ENCODE measurements at places on chromosomes 6 and 20.

- H3K4me1 ChIP-seq: peaks cover 10% of the 10 kb centered on the region
- DNase-seq: no peak
- no peak overlapping the region for H3K4me3 ChIP-seq
- H3K36me3 ChIP-seq: no peaks in the 10 kb centered on the region
- no peak overlapping the region for H3K27ac ChIP-seq
Observed at GRCh38 chr20:62638679-62639406, 3.5 kb upstream of the SLCO4A1 start.

DNA sequence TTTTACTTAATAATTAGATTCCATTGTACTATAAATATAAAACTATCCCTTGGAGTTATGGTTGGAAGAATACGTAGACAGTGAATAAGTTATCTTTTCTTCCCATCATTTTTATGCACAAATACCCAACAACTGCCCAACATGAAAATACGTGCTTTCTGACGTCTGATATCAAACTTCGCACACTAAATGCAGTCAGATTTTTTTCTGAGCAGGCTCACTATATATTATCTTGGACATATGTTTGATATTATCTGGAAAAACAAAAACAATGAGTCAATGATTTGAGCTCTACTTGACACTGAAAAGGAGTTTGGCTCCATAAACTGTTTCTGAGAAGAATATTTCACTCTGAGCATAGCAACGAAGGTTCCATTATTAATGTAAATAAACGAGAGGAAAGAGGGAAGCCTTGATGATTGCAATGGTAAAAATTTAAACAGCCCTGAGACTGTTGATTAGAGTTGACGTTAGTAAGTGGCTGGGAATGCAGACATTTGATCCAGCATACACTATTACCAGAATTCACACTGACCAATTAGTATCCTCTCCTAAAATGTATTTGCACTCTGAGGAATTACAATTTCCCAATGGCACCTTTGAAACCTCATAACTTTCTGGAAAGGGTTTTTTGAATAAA is 1090.0 kb downstream of the EPHA7 start:
- no peaks in the 10 kb centered on the region for H3K36me3 ChIP-seq
- H3K27ac ChIP-seq: no peak overlapping the region
- no peak overlapping the region for H3K4me3 ChIP-seq
- DNase-seq: no peak
- H3K4me1 ChIP-seq: no peaks in the 10 kb centered on the region

DNA sequence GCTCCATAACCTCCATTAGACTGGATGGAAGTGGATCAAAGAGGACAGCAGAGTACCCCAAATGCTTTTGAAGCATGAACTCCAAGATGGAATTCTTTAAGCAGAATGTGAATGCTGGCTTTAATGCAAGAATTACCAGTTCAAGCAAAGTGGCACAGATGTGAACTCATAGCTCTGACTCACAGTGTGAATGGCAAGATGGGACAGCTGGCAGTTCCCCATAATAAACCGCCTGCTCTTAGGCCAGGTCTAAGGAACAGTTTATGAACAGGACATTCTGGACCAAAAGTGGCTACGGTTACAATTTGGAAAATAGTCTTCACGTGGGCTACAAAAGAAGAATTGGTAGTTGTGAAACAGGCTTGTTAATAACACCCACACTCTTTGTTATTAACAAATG is 76.5 kb downstream of the SPTLC3 start:
- H3K4me1 ChIP-seq: no peaks in the 10 kb centered on the region
- no peak for DNase-seq

DNA sequence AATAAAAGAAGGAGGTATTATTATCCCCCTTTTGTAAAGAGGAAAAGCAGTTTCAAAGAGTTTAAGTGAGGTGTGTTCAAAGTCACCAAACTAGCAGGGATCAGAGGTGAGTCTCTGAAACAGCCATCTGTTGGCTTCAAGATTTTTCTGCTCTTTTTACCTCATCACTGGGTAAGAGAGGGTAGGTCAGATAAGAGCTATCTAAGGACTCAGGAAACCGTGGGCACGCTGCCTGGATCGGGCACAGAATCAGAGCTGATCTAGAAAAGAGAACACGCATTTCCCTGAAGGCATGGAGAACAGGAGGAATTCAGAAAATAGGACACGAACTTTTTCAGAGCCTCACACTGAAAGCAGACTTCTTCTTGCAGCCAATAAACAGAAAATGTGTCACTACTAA is 65.8 kb upstream of the LY86 start:
- H3K4me1 ChIP-seq: peaks cover 10% of the 10 kb centered on the region
- no peak overlapping the region for H3K4me3 ChIP-seq
- H3K36me3 ChIP-seq: no peaks in the 10 kb centered on the region

DNA sequence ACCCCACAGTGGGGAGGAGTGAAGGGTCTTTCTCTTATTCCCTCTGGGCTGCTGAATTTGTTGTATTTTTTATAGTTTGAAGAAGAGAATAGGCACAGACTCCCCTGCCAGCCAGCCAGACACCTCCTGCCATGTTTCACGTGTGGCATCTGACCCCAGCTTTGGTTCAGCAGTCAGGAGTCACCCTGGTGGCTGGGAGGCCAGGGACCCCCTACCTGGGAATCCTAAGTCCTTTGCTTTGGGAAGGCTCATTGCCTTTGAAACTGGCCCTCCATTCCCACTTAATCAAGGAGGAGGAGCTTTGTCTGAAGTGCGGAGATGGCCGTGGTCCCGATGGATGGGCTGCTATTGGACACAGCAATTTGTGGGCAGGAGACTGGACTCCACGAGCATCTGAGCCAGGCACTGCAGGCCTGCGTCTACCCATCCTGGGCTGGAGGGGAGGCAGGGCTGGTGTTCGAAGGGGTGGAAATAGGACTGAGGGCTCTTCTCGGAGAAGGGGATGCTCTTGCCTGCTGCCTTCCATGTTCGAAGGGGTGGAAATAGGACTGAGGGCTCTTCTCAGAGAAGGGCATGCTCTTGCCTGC is 196.1 kb downstream of the DLL1 start:
- no peak overlapping the region for H3K4me3 ChIP-seq
- DNase-seq: no peak
- peaks cover 13% of the 10 kb centered on the region for H3K4me1 ChIP-seq
- no peaks in the 10 kb centered on the region for H3K27me3 ChIP-seq

- no peaks in the 10 kb centered on the region for H3K27me3 ChIP-seq
- H3K36me3 ChIP-seq: no peaks in the 10 kb centered on the region
- no peak overlapping the region for H3K4me3 ChIP-seq
- no peaks in the 10 kb centered on the region for H3K4me1 ChIP-seq
- H3K27ac ChIP-seq: no peak overlapping the region
- DNase-seq: no peak
Observed at GRCh38 chr6:105200133-105200730, 20.4 kb upstream of the POPDC3 start.

- no peaks in the 10 kb centered on the region for H3K4me1 ChIP-seq
- no peaks in the 10 kb centered on the region for H3K27me3 ChIP-seq
Observed at GRCh38 chr20:63488315-63489251, 10.3 kb downstream of the EEF1A2 start.

DNA sequence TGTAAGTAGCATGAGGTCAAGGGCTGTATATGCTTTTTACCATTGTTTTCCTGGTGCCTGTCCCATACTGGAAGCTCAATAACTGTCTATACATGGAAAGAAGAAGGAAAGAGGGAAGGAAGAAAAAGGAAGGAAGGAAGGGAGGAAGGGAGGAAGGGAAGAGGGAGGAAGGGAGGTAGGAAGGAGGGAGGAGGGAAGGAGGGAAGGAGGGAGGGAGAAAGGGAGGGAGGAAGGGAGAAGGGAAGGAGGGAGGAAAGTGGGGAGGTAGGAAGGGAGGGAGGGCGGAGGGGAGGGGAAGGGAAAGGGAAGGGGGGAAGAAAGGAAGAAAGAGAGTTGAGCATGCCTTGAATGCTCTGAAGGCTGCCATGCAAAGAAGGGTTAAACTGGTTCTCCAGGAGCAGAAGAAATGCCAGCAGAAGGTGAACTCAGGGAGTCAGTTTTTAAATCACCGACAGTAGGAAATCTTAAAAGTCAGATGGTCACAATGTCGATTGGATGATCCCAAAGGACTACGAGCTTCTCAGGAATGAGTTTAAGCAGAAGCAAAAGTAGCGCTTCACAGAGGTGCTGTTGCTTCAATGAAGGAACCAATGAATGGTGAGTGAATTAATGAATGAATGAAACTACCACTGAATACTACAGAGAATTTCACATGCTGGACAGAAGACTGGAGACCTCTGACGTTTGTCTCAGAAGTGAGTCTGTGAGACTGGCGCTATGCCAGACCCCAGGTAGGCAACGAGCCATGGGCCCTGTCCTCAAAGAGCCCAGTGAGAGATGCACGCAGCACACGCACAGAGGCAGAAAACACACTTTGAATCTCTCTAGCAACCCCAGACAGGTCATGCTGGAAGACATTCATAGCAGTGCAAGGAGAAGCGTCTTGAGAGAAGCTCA is 117.6 kb downstream of the MRPL14 start:
- no peak for DNase-seq
- H3K36me3 ChIP-seq: no peaks in the 10 kb centered on the region
- H3K4me1 ChIP-seq: peaks cover 5% of the 10 kb centered on the region
- H3K27me3 ChIP-seq: no peaks in the 10 kb centered on the region
- no peak overlapping the region for H3K27ac ChIP-seq

DNA sequence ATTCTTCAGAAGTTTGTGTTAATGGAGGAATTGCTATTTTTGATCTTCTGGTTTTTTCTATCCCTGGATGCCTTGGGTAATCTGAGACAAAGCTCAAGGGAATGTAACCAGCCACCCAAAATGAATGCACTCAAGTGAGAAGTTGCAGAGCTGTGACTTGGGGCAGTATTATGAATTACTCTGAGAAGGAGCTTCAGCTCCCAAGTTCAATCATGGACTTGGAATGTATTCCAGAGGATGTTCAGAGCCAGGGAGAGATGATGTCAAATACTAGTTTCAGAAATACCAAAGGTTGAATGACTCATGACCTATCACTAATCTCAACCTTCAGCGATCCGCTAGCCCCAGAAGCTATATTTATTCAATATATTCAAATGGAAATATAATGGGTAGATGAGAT is 375.2 kb upstream of the PLCB4 start:
- H3K27ac ChIP-seq: no peak overlapping the region
- no peak overlapping the region for H3K4me3 ChIP-seq
- DNase-seq: no peak
- H3K4me1 ChIP-seq: no peaks in the 10 kb centered on the region

- no peaks in the 10 kb centered on the region for H3K27me3 ChIP-seq
- H3K36me3 ChIP-seq: no peaks in the 10 kb centered on the region
- DNase-seq: no peak
- no peak overlapping the region for H3K27ac ChIP-seq
- no peak overlapping the region for H3K4me3 ChIP-seq
Observed at GRCh38 chr6:4287811-4288244, 152.5 kb upstream of the ECI2 start.

DNA sequence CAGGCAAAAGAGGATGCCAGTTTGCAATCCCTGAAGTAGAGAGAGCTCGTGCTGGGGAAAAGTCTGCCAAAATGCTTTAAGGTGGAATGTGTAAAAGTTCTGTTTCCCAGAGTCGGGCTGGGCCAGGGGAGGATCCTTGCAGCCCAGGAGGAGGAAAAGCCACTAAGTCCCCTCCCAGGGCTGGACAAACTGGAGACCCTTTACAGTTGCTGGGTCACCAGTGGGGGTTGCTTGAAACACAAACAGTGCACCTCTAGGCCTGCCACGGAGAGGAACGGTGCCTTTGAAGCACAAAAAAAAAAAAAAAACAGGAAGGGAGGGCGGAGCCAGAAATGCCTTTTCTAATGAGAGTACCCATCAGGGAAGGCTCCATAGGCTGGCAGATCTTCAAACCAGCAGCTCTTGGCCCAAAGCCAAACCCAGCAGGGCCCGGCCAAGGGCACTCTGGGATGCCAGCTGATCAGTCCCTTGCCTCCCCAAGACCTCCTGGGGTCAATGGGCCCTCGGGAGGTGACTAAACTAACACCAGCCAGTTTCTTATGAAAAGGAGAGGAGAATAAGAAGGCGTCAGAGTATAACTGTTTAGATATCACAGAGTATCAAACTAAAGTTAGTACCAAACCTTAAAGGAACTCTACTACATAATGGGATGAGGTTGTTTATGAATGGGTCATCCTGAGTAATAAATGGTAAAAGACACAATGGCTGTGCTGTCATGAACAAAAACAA is 23.7 kb downstream of the HLA-A start:
- H3K27ac ChIP-seq: peak overlapping the region; percentile 93
- peak; percentile 62 for DNase-seq
- H3K4me3 ChIP-seq: peak overlapping the region; percentile 66
- H3K36me3 ChIP-seq: no peaks in the 10 kb centered on the region

DNA sequence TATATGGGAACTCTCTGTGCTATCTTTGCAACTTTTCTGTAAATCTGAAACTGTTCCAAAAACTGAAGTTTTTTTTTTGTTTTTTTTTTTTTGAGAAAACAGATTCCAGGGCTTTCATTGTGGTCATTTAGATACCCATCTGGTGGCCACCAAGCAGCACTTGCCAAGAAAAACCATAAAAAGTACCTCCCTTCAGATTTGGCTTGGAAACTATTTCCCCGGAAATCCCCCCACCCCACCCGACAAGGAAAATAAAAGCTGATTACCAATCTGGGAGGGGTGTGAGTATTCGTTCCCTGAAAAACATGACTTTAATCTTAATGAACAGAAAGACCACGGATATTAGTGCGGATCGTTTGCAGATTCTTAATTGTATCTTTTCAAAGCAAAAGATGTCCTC is 1.9 kb downstream of the NFATC2 start:
- no peaks in the 10 kb centered on the region for H3K27me3 ChIP-seq
- H3K27ac ChIP-seq: peak overlapping the region; percentile 82
- H3K4me3 ChIP-seq: peak overlapping the region; percentile 88
- no peak for DNase-seq
- no peaks in the 10 kb centered on the region for H3K36me3 ChIP-seq

- H3K4me1 ChIP-seq: no peaks in the 10 kb centered on the region
- H3K27ac ChIP-seq: no peak overlapping the region
- H3K36me3 ChIP-seq: no peaks in the 10 kb centered on the region
- DNase-seq: no peak
Observed at GRCh38 chr6:67640484-67640883, 994.6 kb upstream of the ADGRB3 start.

DNA sequence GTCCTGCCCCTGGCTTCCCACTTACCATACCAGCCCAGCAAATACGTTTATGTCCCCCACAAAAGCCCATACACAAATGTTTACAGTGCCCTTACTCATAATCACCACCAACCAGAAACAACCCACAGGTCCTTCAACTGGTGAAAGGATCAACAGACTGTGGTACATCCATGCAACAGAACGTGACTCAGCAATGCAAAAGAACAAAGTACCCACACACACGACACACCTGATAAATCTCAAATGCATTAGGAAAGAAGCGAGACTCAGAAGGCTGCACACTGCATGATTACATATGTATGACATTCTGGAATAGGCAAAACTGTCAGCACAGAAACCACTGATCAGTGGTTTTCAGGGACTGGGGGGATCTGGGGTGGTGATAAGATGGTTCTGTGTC is 20.5 kb downstream of the NCR2 start:
- no peak overlapping the region for H3K4me3 ChIP-seq
- H3K4me1 ChIP-seq: no peaks in the 10 kb centered on the region
- H3K36me3 ChIP-seq: no peaks in the 10 kb centered on the region
- no peaks in the 10 kb centered on the region for H3K27me3 ChIP-seq

GRCh38 chr6:33750244-33750991 is 3.7 kb upstream of the IP6K3 start:
- no peak overlapping the region for H3K27ac ChIP-seq
- peaks cover 11% of the 10 kb centered on the region for H3K4me1 ChIP-seq
- H3K27me3 ChIP-seq: no peaks in the 10 kb centered on the region
- DNase-seq: no peak
- no peaks in the 10 kb centered on the region for H3K36me3 ChIP-seq

- H3K27me3 ChIP-seq: no peaks in the 10 kb centered on the region
- H3K36me3 ChIP-seq: no peaks in the 10 kb centered on the region
- no peak overlapping the region for H3K4me3 ChIP-seq
- H3K27ac ChIP-seq: no peak overlapping the region
Observed at GRCh38 chr20:20079102-20079784, 26.9 kb downstream of the CFAP61 start.

GRCh38 chr6:109344226-109344625 is 38.0 kb downstream of the CD164 start:
- no peaks in the 10 kb centered on the region for H3K4me1 ChIP-seq
- H3K36me3 ChIP-seq: no peaks in the 10 kb centered on the region
- no peaks in the 10 kb centered on the region for H3K27me3 ChIP-seq
- H3K4me3 ChIP-seq: no peak overlapping the region
- no peak for DNase-seq

All from GM12878 (cell line).